Adrenal gland (tissue), 19 donors: ENCODE measurements at places on chromosomes 7 and 10.

DNA sequence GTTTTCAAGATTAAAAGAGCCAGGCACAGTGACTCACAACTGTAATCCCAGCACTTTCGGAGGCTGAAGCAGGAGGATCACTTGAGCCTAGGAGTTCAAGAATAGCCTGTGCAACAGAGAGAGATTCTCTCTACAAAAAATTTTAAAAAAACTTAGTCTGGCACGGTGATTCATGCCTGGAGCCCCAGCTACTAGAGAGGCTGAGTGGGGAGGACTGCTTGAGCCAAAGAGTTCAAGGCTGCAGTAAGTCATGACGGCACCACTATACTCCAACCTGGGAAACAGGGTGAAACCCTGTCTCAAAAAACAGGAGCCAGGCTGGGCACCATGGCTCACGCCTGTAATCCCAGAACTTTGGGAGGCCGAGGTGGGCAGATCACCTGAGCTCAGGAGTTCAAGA lies 86.6 kb upstream of the KCTD7 start:
- DNase-seq = peak; percentile 49

- no peak for DNase-seq
Measured at GRCh38 chr7:149766135-149766675, 7.2 kb downstream of the ZNF467 start.

DNA sequence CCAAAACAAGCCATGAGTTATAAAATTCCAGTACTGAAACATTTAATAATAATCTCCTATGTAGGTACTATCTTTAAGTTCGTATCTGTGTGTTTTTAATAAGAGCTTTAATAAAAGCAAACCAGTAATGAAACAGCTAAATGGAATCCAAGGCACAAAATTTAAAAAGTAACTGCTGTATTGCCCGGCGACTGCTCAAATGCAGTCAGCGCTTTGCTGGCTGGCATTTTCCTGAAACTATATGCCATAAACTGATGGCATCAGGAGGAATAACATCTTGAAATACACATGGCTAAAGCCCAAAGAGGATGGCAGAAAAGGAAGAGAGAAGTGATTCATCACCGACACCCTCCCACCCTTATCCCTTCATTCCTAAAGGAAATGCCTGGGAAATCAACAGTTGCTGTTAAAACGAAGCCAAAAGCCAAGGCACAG lies 133.1 kb downstream of the CUBN start:
- DNase-seq = no peak

GRCh38 chr10:92937876-92938275 lies 89.6 kb downstream of the EXOC6 start:
- no peak for DNase-seq

- DNase-seq = no peak
Measured at GRCh38 chr7:128799451-128799850, 7.7 kb downstream of the CCDC136 start.

GRCh38 chr10:117609095-117609795 lies 66.7 kb downstream of the EMX2 start:
- no peak for DNase-seq

GRCh38 chr7:41918597-41918996 lies 215.7 kb upstream of the INHBA start:
- no peak for DNase-seq

GRCh38 chr7:134366481-134366880 lies 49.8 kb upstream of the SLC35B4 start:
- DNase-seq = no peak

- peak; percentile 71 for DNase-seq
Measured at GRCh38 chr7:1531263-1531978, 919 bp downstream of the MAFK start.

- no peak for DNase-seq
Measured at GRCh38 chr7:132532281-132532680, 44.0 kb downstream of the PLXNA4 start.

DNA sequence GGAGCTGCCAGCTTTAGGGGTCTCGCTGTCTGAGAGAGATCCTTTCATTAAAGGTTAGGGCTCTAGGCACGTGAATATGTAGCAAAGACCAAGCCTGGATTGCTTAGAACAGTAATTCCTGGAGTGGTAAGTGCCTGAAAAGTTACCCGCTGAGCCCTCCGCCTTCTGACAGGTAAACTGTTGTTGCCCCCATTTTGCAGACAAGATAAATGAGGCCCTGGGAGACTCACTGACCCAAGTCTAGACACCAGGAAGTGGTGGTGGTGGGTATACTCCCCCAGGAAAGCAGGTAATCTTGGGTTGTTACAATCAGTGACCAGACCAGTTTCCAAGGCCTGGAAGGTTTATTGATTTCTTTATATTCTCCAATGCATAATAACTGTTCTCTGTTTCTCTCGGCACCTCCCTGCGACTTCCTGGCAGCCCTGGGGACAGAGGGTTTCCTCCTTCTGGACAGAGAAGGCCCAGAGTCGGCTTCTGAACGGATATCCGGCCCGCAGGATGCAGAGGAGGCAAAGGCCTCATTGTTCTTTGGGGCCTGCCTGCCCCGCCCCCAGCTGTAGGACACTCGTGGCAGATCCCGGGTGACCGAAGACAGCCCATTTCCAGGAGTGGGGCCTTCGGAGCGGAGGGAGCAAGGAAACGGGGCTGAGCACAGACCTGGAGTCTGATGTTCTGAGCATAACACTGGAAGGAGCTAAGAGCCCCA lies 1.3 kb upstream of the GRK5 start:
- DNase-seq = peak; percentile 71

DNA sequence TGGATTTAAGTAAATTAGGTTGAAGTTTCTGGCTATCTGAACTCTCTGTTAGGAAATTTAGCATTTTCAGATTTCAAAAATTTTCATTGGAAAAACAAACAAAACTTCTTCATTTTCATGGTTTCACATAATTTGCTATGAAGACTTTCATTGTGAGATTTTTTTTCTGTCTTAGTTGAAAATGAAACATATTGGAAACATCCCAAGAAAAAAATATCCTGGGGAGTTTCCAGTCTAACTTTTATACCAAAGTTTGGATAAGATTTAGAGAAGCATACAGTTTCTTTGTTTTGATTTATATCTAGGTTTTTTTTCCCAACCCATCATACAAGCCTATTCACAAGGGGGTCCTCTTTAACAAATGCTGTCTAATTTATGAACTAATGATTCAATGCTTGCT lies 300.5 kb upstream of the SEMA3A start:
- DNase-seq = no peak

GRCh38 chr10:92407305-92408016 lies 116.5 kb downstream of the MARCHF5 start:
- peak; percentile 50 for DNase-seq

GRCh38 chr10:53548664-53549063 lies 776.1 kb upstream of the MBL2 start:
- DNase-seq = no peak

DNA sequence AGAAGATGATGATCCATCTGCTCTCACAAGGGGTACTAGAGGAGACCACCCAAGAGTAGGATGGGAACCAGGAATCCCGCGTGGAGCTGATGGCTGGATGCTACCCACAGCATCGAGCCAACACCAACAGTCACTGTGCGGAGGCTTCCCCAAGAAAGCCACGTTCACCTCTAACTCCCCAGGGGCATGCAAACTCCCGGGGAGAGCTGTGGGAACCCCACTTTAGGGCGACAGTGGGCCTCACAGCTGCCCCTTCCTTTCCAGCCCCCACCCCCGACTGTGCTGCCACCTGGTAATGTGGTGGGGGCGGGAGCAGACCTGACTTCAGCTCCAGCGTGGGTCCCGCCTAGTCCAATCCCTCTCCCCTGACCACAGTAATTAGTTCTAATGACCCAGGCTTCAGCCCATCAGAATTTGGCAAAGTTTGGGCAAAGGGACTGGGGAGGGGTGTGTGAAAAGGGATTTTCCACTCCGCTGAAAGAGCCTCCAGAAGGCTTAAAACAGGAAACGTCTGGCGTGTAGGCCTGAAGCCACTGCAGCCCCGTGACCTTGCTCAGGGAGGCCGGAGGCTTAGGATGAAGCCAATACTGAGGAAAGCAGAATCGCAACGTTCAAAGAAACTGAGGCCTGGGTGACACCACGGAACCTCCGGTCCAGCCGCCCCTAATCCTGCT lies 20.3 kb downstream of the ASB13 start:
- DNase-seq = no peak

GRCh38 chr7:1175967-1176851 lies 16.2 kb upstream of the ZFAND2A start:
- peak; percentile 92 for DNase-seq

GRCh38 chr7:106393564-106394251 lies 108.9 kb upstream of the NAMPT start:
- DNase-seq = no peak

DNA sequence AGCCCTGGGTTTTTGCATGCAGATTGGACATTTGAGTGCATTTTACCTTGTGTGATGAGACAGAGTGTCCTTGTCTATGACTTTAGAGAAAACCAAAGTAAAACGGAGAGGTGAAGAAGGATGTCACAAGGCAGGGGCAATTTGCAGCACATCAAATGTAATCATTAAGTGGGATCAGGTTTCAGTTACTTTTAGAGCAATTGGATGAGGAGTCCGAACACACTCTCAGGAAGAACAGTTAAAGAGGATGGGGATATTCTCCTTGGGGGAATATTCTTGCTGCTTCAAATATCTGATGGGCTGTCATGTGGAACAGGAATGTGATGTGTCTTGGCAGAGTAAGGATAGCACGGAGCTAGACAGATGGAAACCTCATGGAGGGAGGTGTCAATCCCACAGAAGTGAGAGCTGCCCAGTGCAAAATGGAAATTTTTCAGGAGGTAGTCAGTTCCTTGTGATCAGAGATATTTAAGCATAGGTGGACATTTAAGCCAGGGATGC lies 757 bp downstream of the RAB19 start:
- DNase-seq = no peak

DNA sequence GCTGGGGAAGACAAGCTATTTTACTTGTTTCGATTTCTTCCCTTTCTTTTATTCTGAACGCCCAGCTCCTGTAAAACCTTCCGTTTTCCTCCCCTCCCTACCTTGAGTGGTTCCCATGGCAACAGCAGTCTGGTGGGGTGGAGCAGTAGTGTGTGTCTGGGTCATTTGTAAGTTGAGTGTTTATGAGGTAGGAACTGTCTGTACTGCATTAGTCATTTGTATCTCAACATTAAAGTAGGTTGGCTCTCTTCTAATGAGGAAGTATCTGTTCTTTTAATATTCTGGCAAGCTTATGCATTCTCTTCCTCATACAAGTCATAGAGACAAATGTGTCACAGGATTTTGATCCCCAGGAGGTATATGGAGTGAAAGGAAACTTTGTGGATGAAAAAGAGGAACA lies 85.3 kb upstream of the CCDC6 start:
- no peak for DNase-seq

DNA sequence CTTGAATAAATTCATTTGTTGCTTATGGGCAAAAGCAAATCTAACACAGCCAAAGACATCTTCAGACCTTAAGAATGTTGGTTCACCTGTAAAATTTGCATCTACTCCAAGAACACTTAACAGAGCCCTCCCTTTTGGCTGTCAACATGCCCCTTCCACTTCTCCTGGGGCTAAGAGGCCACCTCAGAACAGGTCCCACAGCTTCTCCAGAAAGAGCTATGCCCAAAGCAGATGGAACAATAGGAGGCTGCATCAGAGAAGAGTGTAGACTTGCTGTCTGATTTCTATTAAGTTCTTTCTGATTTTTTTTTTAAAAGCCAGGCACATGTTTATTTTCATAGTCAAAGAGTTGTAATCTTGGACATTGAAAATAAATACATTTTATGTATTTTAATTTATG lies 26.1 kb upstream of the TRIL start:
- DNase-seq = no peak

DNA sequence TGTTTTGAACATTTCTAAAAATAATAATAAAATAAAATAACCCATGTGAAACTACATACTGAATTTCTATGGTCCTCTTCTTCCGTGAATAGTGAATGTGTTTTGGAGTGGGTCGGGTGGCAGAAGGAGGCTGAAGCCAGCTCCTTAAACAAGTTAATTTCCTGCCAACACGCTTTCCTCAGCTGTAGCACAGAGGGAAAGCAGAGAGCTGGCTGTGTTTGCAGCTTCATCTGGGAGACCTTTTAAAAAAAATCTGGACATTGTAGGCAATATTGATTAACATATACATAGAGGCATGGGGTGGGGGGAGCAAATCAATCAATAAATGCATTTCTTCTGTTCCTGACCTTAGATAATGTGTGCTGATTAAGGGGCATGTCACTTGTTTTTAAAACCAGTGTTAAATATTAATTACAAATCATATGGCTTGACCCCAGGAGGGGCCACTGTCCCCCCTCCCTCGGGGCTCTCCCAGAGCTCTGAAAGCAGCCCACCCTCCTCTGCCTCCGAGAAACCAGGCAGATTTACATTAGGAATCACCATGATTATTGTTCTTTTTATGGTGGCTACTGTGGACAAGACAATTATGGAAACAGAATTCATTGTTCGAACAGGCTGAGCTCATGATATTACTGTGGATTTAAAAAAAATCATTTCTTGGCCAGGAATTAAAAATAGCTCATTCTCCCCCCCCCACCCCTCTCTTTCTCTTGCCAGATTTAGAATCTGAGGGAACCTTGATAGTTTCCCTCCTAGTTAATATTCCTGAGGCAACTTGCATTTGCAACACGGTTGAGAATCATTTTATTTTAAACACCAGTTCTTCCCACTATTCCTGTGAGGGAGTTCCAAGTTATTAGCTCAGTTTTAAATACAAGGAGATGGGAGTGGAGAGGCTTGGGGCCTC lies 100.5 kb upstream of the CARD11 start:
- no peak for DNase-seq
